NCI-H187 (cell line): ENCODE measurements at places on chromosomes 12 and 14.

DNA sequence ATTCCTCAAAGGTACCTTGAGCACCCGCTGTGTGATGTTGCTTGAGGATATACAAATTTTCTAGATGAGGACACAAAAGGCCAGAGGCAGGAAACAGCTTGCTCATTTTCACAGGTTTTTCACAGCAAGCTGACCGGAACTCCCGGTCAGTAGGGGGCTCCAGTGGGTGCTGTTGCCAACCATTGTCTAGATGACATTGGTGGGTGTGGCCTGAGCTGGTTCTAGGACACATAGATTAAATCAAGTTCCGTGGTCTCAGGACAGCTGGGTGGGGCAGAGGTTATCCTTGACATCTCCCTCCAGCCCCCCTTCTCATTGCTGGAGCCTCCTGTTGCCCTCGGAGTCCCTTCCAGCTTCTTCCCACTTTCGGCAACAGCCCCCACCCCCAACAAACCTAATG lies 153.6 kb upstream of the FKBP4 start:
- DNase-seq: no peak

DNA sequence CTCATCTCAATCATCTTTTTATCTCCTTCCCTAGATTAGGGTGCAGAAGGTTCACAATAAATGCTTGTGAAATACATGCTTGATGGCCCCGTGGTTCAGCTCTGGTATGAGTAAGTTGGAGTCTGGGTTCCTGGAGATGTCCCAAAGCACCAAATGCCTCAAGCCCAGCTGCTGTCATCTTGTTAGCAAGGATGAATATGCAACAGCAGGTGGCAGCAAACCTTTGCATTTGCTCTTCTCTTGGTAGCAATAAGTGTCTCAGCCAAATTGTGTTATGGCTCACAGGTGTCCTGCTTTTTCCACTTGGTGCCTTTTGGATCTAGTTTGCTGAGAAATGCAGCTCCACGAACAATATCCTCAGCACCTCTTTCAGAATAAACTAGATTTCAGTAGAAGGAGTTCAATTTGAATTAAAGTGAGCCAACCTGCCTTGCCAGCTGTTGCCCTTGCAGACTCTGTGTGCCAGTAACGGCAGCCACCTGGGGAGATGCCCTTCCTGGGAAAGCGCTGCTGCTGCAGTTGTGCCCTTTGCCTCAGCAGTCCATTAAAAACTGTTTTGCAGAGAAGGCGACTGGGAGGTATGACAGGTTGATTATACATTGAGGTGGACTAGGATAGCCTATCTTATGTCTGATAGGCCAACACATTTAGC lies 417.3 kb downstream of the SNAPC1 start:
- peak; percentile 66 for DNase-seq

- DNase-seq: no peak
Measured at GRCh38 chr12:82803201-82803600, 116.5 kb downstream of the TMTC2 start.

- DNase-seq: no peak
Measured at GRCh38 chr12:132597333-132598316, 12.8 kb downstream of the LRCOL1 start.

GRCh38 chr12:46150735-46151134 lies 118.1 kb downstream of the SLC38A1 start:
- DNase-seq: no peak

- no peak for DNase-seq
Measured at GRCh38 chr12:38838056-38838850, 67.1 kb downstream of the CPNE8 start.
